ENCODE measurements at places on chromosomes 11 and 22.

DNA sequence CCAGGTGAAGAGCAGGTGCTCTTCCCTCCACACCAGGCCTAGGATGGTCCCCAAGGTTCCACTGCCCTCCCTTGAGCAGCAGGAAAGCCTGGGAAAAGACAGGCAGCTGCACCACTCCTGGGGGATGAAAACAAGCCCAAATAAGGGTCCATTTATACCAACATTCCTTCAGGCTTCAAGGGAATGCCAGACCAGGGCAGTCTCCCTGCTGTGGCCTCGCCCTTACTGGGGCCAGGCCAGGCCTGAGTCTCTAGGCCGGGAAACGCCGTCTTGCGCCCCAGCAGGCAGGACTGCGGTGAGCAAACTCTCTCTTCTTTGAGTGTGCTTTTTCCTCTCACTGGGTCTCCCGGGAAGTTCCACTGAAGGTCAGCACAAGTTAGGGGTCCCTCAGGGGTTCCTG lies 443.5 kb downstream of the SOX6 start:
- DNase-seq = no peak

DNA sequence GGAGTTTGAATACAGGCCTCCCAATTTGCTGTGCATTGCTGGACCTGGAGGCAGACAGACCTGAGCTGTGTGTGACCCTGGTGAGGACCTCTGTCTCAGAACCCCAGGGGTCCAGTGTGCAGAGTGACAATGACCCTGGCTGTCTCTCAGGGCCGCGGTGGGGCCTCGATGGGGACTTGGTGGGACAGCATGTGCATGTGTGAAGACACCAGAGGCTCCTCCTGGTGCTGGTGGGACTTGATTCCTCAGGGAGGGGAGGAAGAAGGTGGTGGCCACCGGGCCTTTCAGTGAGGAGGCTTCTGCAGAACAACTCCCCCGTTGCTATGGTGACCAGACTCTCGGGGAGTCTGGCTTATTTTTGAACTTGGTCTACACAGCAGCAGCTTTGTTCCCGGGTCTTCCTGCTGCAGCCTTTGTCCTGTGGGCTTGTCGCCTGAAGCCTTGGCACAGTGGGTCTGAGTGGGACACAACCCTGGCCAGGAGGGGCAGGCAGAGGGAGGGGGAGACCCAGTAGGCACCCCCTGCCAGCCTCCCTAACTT lies 35.3 kb downstream of the MCM5 start:
- DNase-seq = no peak

DNA sequence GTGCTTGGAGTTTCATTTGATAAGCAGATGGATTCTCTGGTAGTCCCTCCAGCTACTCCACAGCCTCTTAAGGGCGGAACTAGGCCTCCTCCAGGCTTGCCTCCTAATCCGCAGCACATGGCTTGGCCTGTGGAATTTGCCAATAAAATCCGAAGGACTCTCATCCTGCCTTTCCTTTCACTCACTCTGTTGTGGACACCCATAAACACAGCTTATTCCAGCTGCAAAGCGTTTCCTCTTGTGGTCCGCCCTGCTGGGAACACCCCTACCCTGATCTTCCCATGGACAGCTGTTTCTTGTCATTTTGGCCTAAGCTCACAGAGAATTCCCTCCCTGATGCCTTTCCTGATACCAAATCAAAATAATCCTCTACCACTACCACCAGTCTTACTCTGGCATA lies 546.2 kb downstream of the NTM start:
- no peak for DNase-seq

DNA sequence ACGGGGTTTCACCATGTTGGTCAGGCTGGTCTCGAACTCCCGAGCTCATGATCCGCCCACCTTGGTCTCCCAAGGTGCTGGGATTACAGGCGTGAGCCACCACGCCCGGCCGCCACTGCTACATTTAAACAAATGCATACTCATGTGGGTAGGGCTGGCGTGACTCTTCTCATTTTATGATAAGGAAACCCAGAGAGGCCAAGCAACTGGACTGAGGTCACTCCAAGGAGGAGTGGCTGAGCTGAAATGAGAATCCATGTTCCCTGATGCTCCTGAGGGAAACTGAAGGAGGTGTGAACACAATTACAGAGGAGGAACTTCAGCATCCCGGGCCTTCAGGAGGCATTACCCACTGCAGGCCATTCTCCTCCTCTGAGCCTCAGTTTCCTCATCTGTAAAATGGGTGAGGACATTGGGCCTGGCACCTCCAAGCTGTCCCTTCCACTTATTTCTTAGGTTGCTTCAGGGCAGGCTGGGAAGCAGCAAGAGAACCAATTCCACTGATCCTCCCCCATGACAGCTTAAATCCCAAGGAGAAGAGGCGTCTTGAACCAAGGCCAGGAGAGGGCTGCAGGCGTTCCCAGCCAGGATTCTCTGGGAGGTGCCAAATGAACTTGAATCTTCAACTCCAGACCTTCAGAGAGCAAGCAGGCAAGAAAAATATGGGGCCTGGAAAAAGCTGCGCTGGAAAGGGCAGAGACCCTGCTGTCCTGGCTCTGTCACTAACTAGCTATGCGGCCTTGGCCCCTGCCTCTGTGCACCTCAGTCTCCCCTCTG lies 2.9 kb downstream of the TST start:
- DNase-seq = no peak

GRCh38 chr11:48014917-48015316 lies 34.6 kb downstream of the PTPRJ start:
- no peak for DNase-seq

- no peak for DNase-seq
Measured at GRCh38 chr11:970319-970871, 44.7 kb downstream of the AP2A2 start.

GRCh38 chr11:103993507-103993906 lies 42.9 kb upstream of the DDI1 start:
- DNase-seq = no peak

GRCh38 chr11:13384908-13385640 lies 77.9 kb downstream of the BTBD10 start:
- no peak for DNase-seq

DNA sequence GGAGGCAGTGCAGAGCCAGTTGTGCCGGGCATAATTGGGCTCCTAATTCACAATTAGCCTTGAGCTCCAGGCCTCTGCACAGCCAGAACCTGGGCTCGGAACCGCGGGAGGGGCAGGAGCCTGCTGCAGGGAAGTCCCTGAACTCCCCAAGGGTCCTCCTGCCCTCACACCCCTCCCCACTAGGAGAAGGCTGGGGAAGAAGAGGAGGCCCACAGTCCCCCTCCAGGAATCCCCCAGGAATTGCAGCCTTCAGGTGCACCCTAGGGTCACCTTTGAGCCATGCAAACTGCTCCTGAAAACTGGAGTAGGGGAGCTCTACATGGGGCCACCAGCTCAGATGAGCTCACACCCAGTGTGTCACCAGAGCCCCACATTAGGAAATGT lies 93.8 kb upstream of the LMO1 start:
- DNase-seq = no peak

DNA sequence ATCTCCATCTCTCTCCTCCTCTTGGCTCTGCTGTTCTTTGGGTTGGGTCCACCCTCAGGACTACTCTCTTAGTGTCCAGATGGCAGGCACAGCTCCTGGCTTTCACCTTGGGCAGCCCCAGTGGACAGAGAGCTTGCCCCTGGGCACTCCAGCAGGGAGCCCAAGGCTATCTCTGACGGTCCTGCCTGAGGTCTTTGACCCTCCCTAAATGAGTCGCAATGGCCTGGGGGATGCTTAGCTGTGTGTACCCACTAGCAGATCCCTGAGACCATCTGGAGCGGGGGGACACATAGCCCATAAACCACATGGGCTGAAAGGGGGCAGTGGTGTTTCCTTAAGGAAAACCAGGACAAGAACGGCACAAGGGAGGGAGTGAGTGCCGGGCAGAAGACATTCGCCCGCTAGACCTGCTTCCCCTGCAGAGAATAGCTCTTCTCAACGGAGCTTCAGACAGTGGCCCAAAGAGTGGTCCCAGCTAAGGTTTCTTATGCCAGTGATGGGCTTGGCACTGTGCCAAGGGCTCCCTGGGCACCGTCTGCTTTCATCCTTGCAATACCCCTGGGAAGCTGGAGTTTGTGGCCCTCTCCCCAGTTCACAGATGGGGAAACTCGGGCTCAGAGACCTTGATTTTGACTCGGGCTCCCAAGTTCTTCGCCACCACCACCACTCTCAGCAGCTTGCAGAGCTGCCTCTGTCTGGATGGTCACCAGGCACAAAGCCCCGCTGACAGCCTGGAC lies 53.9 kb upstream of the ANO1 start:
- DNase-seq = no peak

- DNase-seq = no peak
Measured at GRCh38 chr11:81030186-81030585, 1589.4 kb upstream of the TENM4 start.

DNA sequence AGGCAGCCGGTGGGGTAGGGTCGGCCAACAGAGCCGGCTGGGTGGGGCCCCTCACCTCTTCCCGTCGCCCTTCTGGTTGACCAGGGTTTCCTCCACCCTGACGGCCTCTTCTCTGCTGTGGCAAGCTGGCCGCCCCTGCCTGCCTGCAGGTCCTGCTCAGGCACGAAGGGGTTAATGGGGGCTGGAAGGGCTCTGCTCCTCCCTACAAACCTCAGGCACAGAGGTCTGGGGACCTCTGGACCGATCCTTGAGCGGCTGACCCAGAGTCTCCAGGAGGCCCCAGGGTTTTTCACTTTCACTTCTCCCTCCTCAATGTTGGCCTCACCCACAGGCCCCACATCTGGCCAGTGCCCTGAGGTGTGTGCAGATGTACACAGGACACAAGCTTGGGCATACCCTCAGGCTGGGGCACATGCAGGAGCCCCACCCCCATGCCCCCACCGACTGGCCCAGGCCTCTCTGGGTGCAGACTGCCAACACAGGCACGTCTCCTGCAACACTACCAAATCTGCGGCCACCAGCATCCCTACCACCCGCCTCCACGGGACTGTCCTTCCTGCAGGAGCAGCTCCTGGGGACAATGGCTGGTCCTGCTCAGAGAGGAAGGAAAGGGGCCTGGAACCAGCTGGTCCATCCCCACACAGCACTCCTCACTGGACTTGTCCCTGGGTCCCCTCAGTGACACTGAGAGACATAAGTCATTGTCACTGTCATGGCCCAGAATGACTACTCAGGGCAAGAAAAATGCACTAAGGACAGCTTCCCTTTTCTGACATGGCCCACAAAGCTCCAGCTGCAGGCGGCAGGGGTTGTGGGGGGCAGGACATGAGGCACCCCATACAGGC lies 3.2 kb upstream of the TBX1 start:
- no peak for DNase-seq

DNA sequence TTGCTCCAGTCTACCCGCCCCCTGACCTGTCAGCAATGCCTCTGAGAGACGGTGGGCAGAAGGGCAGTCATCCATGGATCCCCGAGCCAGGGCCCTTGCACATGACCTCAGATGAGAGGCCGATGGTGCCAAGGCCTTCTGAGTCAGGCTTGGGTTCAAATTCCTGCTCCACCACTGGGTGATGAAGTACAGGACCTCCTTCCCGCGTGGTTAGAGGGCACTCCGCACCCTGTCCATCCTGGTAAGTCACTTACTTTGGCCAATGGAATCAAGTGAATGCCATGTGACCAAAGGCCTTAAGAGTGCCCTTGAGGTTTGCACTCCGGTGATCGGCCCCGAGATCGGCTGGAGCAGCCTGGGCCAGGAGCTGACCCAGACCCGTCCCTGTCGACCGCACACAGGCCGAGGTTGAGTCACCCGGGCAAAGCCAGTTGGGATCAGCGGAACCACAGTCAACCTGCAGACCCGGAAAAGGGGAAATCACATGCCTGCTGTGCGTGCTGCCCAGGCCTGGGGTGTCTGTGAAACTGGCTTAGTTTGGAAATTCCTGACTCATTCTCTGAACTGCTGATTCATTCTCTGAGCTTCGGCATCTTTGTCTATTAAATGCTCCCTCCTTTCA lies 48.9 kb downstream of the RTL6 start:
- no peak for DNase-seq

GRCh38 chr11:126791446-126791845 lies 209.1 kb downstream of the KIRREL3 start:
- DNase-seq = no peak

DNA sequence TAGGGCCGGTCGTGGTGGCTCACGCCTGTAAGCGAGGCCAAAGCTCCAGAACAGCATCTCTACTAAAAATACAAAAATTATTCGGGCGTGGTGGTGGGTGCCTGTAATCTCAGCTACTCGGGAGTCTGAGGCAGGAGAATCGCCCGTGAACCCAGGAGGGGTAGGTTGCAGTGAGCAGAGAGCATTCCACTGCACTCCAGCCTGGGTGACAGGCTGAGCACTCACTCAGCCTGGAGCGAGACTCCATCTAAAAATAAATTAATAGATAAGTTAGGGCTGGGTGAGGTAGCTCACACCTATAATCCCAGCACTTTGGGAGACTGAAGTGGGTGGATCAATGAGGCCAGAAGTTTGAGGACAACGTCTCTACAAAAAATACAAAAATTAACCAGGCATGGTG lies 10.2 kb upstream of the TAB1 start:
- no peak for DNase-seq

GRCh38 chr11:58958500-58958899 lies 19.2 kb downstream of the GLYATL1 start:
- DNase-seq = peak; percentile 17

- no peak for DNase-seq
Measured at GRCh38 chr11:36013950-36014897, 70.4 kb downstream of the LDLRAD3 start.

DNA sequence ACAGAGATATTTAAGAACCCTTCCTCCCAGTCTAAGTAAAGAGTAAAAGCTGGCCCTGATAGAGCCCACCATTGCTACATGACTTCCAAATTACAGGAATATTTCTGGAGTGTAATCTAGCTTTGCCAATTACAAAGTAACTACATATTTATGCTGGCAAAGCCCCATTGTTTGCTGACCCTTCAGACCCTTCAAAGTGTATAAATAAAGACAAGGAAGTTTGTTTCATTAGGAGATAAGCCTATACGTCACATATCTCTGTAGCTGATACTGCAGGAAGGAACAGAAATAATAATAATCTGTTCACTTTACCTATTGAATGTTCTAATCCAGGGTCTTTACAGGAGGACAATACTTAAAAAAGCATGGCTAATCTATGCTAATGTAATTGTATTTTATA lies 375.1 kb downstream of the SOX6 start:
- no peak for DNase-seq

Data from GM18507 (cell line).